Stimulated activated CD4-positive, alpha-beta T cell treated with anti-CD3 and anti-CD28 coated beads, Interleukin-15, amount 100 ng/mL, for 48 hours (primary cell): ENCODE measurements at places on chromosomes 6 and 20.

DNA sequence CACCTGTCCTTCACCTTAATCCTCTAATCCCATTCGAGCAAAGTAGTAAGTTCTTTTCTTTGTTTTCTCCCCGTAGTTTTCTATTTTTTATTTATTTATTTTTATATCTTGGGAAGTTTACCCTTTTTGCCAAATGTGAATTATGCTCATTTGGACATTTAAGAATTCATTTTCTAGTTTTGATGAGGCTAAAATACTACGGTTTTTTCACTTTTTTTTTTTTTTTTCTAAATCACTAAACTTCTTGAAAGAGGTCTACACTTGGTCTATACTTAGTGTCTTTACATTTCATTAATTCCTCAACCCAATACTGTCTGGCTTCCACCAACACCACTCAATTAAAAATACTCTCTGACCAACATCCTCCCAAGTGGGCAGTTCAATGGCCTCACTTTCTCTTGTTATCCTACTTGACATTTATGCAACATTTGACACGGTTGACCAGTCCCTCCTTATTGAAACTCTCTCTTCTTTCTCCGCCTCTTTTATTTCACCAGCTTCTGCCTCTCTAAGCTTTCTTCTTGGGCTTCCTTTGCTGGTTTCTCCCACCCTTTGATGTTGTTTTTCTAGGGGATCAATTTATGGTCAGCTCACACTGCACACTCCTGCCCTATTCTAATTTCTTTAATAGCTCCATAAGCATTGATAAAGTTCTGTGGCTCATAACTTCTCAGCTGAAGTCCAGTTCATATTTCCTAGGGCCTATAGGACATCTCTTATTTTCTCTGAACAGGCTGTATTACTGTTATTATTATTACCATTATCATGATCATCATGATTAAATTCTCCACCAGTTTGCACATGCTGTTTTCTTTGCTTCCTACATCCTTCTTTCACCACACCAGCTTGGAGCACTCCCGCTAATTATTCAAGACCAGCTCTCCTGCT lies 72.6 kb upstream of the CITED2 start:
- DNase-seq, result no peak

DNA sequence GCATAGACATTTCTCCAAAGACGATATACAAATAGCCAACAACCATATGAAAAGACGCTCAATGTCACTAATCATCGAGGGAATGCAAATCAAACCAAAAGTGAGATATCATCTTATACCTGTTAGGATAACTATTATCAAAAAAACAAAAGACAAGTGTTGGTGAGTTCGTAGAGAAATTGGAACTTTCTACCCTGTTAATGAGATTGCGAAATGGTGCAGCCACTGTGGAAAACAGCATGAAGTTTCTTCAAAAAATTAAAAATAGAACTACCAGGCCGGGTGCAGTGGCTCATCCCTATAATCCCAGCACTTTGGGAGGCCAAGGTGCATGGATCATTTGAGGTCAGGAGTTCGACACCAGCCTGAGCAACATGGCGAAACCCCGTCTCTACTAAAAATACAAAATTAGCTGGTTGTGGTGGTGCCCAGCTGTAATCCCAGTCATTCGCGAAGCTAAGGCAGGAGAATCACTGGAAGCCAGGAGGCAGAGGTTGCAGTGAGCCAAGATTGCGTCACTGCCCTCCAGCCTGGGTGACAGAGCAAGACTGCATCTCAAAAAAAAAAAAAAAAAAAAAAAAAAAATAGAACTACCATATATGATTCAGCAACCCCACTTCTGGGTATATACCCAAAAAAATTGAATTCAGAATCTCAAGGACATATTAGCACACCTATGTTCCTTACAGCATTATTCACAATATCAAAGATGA lies 170.0 kb upstream of the ZNF184 start:
- DNase-seq, result no peak

DNA sequence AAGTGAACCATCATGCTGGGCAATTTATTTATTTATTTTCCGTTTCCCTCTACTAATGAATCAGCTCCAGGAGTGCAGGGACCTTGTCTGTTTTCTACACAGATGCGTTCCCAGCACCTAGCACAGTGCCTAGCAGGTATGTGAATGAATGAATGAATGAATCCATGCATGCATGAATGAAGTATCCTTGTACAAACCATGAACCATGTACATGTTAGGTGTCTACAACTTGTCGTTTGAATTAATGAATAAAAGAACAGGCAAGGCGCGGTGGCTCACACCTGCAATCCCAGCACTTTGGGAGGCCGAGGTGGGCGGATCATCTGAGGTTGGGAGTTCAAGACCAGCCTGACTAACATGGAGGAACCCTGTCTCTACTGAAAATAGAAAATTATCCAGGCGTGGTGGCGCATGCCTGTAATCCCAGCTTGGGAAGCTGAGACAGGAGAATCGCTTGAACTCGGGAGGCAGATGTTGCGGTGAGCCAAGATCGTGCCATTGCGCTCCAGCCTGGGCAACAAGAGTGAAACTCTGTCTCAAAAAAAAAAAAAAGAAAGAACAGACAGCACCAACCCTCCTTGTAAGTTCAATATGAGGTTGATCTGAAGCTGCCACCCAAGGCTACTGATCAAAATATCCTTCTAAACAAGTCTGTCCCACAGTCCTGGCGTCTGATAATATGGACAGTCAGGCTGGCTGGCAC lies 27.3 kb upstream of the SLC9A8 start:
- DNase-seq, result no peak

DNA sequence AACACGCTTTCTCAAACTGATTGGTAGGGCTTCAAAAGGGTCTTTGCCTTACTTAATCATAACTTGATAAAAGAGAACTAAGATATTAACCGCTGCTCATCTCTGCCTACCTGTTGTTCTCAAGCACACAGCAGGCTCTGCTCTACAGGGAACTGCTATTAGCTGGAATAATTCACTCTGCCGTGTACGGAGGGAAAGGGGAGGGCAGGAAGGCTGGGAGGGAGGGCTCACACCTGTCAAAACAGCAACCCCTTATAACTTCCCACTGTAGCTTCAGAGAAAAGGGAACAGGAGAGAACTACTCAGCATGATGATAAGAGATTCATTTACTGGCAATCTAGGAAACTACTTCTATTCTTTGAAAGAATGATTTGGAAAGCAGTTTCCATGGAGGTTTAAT lies 75.1 kb downstream of the ZMYND8 start:
- no peak for DNase-seq

DNA sequence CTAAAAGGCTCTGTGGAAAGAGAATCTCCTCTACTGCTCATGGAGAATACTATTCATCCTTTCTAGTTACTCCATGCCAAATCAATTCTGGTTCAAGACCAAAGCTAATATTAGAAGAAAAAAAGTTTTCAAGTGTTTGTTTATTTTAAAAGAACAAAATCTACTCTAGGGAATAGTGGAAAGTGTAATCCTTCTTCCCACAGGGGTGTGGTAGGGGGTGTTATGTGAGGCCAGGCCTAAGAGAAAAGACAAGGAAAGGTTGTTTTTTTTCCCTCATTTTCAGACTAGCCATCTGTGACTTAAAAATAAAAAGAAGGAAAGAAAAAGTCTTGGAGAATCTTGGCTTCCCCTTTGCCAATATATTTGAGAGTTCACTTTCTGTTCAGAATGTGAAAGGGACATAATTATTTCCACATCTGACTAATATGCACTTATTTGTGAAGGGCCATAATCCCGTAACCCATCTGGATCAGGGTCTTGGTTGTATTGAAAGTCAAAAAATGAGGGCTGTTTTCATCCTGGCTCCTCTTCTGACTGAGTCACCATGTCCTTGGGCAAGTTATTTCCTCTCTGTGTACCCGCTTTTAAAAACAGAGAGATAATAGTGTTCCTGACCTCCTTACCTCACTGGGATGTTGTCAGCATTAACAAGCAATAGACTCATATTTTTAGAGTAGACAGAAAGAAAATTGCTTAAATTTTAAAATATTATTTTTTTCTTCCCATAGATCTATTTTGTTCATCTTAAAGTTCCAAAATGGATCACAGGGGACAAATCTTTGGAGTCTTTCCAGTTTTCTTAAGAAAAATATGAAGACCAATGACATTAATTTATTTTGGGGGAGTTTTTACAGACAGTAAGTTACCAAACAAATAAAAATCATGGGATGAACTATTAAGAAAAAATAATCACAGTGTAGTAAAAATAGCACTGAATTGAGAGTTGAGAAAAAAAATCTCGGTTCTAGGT lies 233.7 kb downstream of the IBTK start:
- no peak for DNase-seq

GRCh38 chr20:42083280-42083679 lies 465.1 kb upstream of the CHD6 start:
- DNase-seq, result no peak

- no peak for DNase-seq
These were observed 11.0 kb upstream of the BLOC1S5 start for GRCh38 chr6:8075185-8075584.

- DNase-seq, result peak; percentile 36
These were observed 114.7 kb upstream of the ZNF217 start for GRCh38 chr20:53708129-53708968.

- DNase-seq, result no peak
These were observed 164.0 kb downstream of the PDE7B start for GRCh38 chr6:136015531-136015930.

GRCh38 chr20:21214431-21214830 lies 88.5 kb downstream of the KIZ start:
- no peak for DNase-seq

DNA sequence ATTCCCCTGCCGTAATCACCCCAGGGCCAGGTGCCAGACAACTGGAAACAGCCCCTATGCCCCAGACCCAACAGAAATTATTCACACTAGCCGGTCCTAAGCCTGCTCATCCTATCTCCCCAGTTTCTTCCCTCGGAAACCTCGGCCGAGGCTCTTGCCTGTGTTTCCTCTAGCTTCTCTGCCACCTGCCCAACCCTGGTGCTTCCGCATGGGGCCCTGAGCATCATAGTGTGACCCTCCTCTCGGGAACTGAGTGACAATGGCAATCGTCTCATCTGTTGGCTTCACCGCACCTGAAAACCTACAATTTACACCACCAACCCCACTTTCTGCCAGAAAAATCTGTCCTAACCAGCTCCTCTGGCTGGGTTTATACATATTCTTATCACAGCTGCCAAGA lies 257.3 kb downstream of the SOD2 start:
- DNase-seq, result no peak

DNA sequence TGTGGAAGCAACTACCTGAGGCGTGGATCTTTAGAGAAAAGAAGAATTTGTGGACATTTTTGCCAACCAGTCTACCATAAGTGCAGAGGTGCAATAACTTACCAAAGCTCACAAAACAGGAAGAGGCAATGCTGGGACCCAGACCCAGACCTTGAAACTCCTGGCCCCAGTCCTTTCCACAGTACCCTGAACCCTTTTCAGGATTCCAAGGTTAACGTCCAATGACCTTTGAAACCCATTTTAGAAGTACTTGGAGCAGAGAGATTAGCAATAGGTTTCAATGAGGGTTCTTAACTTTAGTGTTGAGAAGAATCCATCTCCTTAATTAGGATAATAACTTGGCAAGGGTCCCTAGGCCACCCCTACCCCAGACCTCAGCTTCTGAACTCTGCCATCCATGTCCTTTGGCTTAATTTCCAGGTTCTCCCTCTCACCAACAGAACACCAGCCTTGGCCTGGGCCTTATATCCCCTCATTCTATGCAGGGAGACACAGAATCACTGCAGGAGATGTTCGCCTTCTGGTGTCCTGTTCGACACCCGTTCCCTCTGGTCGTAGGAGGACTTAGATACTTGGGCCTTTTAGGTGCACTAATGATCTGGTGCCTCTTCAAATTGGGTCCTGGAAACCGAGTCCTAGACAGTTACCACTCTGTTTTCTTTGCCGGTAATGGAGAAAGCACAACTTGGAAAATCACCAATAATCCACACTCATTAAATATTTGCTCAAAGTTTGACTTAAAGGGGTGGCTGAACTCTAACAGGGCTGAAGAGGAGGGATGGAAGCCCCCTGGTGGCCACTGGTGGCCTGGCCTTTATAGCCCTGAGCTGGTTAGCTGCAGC lies 40.6 kb downstream of the ISM1 start:
- peak; percentile 25 for DNase-seq

GRCh38 chr6:36724514-36725390 lies 27.1 kb downstream of the RAB44 start:
- DNase-seq, result peak; percentile 24

GRCh38 chr6:6592826-6593475 lies 4.4 kb downstream of the LY86 start:
- no peak for DNase-seq

DNA sequence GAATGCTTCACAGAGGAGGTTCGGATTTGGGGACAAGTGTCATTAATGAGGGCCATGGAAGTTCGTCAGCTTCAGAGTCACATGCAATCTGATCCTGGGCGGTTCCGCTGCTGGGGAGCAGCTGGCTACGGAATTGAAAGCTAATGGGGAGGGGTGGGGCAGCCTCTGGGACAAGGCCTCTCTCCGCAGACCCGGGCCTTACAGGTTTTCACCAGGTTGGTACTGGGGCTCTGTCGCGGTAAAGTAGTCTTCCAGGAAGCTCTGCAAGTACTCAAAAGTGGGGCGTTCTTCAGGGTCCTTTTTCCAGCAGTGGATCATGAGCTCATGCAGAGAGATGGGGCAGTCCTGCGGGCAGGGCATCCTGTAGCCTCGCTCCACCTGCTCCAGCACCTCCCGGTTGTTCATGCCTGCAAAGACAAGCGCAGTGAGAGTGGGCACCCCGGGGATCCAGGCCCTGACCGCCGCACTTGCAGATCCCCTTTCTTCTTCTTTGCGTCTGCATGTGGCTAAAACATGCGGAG lies 55.9 kb upstream of the TRAF3IP2 start:
- no peak for DNase-seq

DNA sequence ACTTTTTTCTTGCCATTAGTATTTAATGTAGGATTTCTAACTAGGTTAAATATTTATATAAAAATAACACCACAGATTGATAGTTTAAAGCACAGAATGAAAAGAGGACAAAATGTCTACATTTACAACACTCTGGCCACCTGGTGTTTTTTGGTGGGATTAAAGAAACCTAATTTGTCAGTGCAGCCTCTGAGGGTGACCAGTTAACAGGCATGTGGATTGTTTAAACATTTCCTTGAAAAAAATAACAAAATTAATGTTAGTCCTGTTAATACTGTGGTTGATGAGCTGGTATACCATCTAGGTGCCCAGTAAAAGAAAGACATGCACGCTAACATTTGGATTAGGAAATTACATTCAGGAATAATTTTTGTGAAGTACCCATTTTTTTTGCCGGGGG lies 8.8 kb downstream of the SLC9A8 start:
- no peak for DNase-seq

DNA sequence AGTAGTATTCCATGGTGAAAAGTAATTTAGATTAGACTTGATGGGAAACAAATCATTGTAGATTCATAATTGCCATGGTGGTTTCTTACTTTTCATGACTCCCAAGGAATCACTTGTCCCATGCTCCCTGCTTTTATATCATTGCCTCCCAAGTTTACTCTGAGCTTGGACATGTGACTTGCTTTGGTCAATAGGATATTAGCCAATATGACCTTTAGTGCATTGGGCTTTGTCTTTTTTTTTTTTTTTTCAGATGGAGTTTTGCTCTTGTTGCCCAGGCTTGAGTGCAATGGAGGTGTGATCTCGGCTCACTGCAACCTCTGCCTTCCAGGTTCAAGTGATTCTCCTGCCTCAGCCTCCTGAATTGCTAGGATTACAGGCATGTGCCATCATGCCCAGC lies 15.5 kb upstream of the SMAP1 start:
- DNase-seq, result no peak

- DNase-seq, result no peak
These were observed 176.7 kb upstream of the RSPO3 start for GRCh38 chr6:126941751-126942150.

GRCh38 chr6:62775427-62776022 lies 435.7 kb upstream of the FKBP1C start:
- DNase-seq, result no peak

- DNase-seq, result no peak
These were observed 61.2 kb downstream of the LAMA4 start for GRCh38 chr6:112193117-112193516.

GRCh38 chr6:87282743-87283142 lies 39.6 kb upstream of the SMIM8 start:
- no peak for DNase-seq
